Esophagus muscularis mucosa (tissue), 4 donors: ENCODE measurements at places on chromosomes 2 and 18.

DNA sequence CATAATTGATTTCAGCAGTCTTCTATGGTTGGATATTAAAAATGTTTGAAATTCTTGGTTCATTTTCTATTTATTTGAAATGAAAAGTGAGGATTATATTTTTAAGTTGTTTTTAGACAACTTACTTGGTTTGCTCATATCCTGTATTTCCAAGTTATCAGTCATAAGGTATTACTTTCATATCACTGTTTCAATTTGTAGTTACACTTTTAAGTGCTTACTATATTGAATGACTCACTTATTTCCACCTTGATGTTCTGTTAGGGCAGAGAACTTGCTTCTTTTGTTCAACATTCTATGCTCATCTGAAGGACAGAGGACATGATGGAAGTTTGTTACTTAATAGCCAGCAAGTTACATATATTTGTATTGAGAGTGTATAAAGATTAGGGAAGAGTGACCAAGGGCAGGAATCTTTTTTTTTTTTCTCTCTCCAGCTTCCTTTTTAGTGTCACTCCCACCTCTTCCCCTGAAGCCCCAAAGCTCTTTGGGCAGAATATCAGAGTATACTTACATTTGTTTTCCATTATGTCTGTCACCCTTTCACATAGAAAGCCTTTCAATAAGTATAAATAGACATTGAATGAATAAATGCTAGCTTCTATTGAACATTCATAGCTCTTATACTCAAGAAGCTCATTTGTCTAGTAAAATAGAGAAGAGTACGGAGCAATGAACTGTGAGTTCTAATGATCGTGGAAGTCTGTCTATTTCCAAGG is 28.1 kb downstream of the PIK3C3 start:
- no peak for DNase-seq

DNA sequence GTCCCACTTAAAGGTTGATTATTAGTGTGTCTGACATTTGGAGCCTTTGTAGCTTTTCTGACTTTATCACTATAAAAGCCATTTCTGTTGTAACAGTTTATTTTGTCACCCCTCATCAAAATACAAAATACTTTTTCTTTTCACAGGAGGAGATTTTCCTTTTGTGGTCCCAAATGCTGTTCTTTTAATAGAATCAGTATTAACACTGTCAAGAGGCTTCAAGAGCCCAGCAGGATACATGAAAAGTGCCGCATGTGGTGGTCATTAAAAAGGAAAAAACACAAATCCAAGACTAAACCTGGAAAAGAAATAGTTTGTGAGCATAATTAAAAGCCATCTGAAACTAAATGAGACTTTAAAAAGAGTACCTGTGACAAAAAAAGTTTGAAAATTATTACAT is 515.7 kb downstream of the DCDC2C start:
- no peak for DNase-seq

DNA sequence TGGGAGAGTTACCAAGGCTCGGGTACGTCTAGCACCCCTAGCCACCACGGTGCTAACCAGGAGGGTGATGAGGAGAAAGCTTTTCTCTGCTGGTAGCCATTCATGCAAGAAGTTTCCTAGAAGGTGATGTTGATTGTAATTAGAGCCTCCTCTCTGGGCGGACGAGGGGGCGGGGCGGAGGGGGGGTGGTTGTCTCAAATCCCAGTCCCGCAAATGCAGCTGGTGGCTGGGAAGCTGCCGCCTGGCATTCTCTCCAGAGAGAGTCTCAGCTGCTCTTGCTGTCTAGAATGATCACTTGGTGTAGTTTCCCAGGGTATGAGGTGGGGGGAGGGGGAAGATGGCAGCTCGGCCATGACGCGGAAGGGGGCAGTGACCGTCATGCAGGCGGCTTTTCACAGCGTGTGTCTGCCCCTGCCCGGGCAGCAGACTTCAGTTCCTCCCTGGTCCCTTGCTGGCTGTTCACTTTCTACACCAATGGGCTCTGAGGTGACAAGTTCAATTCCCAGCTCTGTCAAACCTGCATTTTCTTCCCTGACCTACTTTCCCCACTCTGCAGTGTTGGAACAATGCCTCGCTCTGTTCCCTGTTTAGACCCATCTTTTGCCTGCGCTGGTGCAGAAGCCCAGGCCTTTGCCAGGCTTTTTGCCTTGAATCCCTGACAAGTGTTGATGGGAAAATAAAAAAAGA is 61.5 kb upstream of the KLF7 start:
- peak; percentile 87 for DNase-seq

DNA sequence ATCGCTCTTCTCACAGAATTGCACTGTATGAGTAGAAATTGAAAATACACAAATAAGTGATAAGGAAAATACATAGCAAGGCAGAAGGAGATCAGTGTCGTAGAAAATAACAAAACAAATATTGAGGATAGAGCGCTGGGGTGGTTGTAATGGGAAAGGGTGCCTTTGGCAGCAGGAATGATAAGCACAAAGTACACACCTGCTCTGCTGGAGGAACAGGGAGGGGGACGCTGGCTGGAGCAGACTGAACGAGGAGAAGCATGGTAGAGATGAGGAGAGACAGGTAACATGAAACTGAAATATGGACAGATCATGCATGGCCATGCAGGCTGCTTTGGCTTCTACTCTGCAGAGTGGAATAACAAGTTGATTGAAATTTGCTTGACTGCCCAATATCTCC is 181.2 kb upstream of the FSHR start:
- no peak for DNase-seq

DNA sequence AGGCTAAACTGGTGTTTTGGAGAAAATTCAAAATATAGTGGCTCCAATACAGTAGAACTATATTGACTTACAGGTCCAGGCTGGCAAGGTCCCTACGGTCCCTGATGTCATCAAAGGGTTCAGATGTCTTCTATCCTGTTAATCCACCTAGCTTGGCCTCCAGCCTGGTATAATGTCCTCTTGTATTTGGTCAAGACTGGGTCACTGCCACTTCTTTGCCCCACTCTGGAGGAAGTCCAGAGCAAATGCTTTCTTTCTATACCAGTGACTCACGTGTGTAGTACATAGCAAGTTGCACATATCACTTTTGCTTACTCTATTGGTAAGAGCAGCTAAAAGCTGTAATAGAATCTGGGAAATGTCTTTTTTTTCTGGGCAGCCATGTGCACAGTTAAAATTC is 80.8 kb downstream of the LCLAT1 start:
- DNase-seq: no peak

DNA sequence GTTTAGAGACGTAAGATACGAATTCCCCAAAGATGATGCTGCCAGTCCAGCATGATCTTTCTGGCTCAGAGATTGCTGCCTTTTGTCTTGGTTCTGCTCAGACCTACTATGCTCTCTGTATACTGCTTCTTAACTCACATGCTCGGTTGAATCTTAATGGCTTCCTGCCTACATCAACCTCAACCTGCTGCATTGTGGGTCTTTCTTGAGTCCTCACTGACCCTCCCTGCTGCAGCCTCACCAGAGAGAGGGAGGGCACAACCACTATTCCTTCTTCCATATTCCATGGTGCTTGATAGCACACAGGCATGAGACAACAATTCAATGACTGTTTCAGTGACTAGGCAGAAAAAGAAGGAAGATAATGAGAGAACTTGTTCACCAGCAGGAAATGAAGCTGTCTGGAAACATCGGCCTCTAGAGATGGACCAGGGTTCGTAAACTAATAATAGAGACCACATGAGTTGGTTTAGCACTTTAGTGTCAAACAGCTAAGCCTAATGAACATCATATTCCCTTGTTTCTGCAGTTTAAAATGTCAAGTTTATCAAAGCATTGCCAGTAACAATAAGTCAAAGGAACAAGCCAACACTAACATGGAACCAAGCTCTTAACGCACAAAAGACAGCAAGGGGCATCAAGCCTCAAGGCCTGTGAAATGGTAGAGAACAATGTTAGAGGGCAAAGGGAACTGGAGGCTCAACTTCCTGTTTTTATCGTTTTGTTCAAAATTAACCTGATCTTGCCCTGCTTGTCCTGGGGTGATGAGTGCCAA is 333.9 kb downstream of the PDE11A start:
- DNase-seq: peak; percentile 80

- no peak for DNase-seq
These were observed 46.3 kb downstream of the CABLES1 start for GRCh38 chr18:23181547-23181946.

DNA sequence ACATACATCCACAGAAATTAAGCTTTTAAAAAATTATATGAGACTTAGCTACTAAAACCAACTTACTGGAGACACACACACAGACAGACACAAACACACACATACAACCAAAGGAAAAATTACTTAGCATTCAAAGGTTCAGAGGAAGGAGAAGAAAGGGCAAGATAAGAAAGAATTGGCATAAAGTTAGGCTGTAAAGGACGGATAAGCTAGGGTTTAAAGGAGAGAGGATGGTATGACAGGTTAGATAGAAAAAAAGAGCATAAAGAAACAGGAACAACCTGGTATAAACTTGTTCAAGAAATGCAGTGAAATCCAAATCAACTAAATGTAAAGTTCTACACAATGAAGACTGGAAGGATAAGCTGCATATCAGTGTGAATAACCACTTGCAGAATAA is 73.4 kb downstream of the SLC66A3 start:
- DNase-seq: no peak

GRCh38 chr18:44719519-44720060 is 38.9 kb downstream of the SETBP1 start:
- no peak for DNase-seq

- no peak for DNase-seq
These were observed 710 bp downstream of the SEC11C start for GRCh38 chr18:59140302-59140885.

DNA sequence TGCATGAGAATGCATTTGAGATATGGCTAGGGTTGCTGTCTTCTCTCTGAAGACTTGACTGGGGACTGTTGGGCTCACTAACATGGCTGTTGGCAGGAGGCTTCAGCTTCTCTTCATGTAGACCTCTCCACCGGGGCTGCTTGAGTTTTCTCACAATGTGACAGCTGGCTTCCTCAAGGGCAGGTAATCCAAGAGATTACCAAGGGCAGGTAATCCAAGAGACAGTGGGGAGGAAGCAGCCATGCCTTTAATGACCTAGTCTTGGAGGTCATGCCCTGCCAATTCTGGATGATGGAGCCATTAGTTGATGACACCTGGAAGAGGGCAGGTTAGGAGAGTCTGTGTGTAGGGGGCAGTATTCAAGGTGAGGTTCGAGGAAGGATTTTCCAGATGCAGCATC is 40.5 kb downstream of the NEURL3 start:
- DNase-seq: peak; percentile 75

GRCh38 chr2:172693037-172693436 is 42.6 kb upstream of the RAPGEF4 start:
- no peak for DNase-seq

DNA sequence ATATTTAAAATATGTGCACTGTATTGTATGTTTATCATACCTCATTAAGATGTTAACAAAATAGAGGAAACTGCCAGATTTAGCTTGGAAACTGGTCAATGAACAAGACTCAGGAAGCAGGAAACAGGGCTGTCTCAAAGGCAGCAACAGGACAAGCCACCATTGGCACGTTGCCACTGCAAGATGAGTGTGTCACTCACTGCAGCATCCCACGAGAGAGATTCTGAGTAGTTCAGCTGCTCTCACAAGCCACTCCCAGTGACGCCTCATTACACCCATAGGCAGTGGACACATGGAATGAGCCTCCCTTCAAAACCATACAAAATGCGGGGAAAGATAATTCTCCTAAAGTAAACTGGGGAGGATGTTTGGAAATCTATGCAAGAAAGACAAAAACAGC is 181.9 kb upstream of the DLGAP1 start:
- DNase-seq: no peak

- DNase-seq: no peak
These were observed 273.4 kb upstream of the SIX2 start for GRCh38 chr2:45282646-45283045.

DNA sequence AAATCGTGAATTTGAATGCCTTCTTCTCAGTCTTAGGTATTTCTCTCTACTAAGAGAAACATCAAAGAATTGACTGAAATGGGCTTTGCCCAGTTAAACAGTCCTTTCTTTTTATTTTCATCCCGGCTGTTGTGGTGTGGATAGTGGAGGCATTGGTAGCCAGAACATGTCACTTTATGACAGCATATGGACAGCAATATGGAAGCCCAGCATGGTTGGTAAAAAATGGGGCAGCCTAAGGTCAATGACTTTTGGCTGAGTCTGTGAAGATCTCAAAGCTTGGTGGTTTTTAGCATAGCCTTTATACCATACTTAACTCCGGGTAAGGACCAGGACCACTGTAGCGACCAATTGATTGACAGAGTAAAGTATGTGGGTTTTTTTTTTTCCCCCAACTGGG is 3.2 kb downstream of the CERS6 start:
- DNase-seq: no peak

DNA sequence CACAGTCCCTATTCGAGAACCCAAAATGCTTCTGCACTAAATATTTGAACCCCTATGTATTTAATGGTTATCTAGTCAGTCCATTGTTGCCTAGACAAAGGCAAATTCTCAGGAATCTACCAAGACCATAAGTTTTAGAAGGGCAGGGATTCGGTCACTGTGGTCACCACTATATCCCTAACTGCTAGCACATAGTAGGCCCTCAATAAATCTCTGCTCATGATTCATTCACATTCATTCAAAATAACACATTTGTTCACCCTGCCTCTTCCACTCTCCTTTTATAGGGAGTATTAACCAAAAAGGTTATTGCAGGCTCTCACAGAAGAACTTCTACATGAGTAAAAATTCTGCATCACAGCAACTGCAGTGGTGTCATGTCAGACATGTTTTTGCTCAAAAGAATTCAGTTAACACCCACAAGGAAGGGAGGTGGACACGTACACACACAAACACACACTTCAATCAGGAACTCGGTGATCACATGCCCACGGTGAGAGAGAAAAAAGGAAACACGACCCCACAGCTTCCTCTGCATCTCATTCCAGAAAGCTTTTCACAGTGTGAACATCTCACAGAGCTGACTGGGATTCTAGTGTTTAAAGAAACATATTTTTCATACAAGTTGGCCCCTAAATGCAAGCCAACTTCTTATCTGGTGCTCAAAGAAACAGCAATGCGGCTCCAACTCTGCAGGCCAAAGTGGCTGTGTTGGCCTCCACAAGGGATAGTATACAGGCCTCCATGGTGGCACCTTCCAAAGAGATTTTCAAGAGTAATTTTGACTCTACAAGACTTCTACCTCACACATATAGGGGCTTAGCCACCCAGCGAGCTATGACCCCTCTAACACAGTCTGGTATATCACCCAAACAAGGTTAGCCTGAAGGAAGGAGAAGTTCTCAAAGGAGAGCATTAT is 98.0 kb downstream of the ANKRD44 start:
- DNase-seq: no peak

- no peak for DNase-seq
These were observed 79.4 kb upstream of the FAM136A start for GRCh38 chr2:70381235-70381634.
